WTC11 (cell line): ENCODE measurements at places on chromosomes 13 and 19. TPM values are rescaled to one million over a fixed set of nuclear protein-coding genes. Genes with fewer than 3 reads are reported as not detected.

Gene ZNF28
- 25.7 to 26.7 TPM (median 26.1 TPM) in 3 replicates for total RNA-seq

Gene TUBB4A
- total RNA-seq: 18.5 to 33.1 TPM (median 30.2 TPM) in 3 replicates

Gene PDE4C
- total RNA-seq: 3.0 to 5.7 TPM (median 3.8 TPM) in 3 replicates

Gene CCDC70
- not detected in 3 replicates for total RNA-seq

DNA sequence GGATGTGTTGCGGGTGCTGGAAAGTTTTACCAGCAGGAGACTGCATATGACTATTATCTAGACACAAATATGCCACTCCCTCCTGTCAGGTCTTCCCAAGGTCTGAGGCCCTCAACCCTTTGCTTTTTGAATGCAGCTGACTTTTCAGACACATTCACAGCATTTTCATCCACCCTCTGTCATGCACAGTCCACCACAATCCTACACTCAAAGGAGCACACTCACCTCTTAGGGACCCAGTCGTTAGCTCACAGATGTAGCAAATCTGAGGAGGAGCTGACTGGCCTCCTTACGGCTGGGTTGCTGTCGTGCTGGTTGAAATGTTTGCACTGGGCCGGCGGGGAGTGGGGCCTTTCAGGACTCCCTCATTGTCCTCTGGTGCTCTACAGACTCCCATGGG is 479.4 kb downstream of the IRS2 start:
- H3K4me1 ChIP-seq: no peaks in the 10 kb centered on the region
- no peak for DNase-seq
- no peak overlapping the region for H3K4me3 ChIP-seq
- no peaks in the 10 kb centered on the region for H3K27me3 ChIP-seq
- no peaks in the 10 kb centered on the region; the same call in 1 of the 2 replicates for H3K36me3 ChIP-seq

DNA sequence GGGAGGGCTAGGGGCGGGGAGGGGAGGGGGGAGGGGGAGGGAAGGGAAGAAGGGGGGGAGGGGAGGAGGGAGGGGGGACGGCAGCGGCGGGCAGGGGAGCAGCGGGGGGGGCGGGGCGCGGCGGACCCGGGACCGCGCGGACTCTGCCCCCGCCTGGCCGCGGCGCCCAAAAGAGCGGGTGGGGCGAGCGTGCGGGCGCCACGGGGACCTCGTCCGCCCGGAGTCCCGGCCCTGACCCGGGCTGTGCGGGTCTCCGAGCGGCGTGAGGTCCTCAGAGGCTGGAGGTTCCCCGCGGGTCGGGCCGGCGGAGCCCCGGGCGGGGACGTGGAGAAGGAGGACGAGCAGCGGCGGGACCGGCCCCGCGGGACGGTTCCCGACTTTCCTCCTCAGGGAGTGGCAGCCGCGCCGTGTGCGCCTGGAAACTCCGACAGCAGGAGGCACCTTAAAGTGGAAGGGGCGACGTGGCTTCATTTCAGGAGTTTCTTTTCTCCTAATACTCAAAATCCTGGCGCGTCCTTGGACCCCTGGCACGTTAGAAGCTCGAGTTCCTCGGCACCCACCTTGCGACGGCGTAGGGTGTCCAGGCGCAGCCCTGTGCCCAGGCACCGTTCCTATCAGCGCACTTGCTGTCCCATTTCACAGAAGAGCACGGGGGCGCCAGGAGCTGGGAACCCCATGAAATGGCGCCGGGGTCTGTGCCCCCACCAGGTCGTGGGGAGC is 518 bp upstream of the PLPP2 start:
- H3K4me1 ChIP-seq: peaks cover 50% of the 10 kb centered on the region
- DNase-seq: peak; percentile 54
- H3K36me3 ChIP-seq: peaks cover 8% of the 10 kb centered on the region

GRCh38 chr19:33698576-33699435 is 77.1 kb downstream of the CHST8 start:
- H3K27me3 ChIP-seq: no peaks in the 10 kb centered on the region
- no peaks in the 10 kb centered on the region for H3K36me3 ChIP-seq
- no peak overlapping the region for H3K27ac ChIP-seq
- DNase-seq: no peak
- no peak overlapping the region for H3K4me3 ChIP-seq

- H3K27ac ChIP-seq: no peak overlapping the region
- peak overlapping the region; percentile 54 for H3K4me3 ChIP-seq
- H3K4me1 ChIP-seq: peaks cover 29% of the 10 kb centered on the region
- peaks cover 61% of the 10 kb centered on the region for H3K27me3 ChIP-seq
These were observed 5.8 kb upstream of the ATP1A3 start for GRCh38 chr19:41999878-42000208.

GRCh38 chr13:37741536-37741935 is 128.0 kb downstream of the TRPC4 start:
- no peak overlapping the region for H3K27ac ChIP-seq
- no peaks in the 10 kb centered on the region for H3K27me3 ChIP-seq
- no peak overlapping the region for H3K4me3 ChIP-seq
- peaks cover 12% of the 10 kb centered on the region for H3K4me1 ChIP-seq

DNA sequence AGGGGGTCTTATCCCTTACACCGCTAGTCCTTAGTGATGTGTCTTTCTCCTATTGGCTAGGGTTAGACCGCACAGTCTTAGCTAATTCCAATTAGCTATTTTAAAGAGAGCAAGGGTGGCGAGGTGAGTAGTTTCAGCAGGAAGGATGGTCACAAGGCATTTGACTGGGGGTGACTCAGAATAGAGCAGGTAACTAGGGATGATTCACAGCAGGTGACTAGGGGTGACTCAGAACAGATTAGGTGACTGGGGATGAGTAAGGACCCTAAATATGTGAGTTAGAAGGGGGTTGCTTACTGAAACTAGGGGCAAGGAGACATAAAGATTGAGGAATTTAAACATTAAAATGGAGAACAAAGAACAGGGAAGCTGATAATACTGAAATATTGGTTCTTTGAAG is 64.3 kb downstream of the ZNF66 start:
- H3K36me3 ChIP-seq: peaks cover 79% of the 10 kb centered on the region
- no peaks in the 10 kb centered on the region for H3K4me1 ChIP-seq
- no peak overlapping the region for H3K27ac ChIP-seq
- H3K27me3 ChIP-seq: peaks cover 41% of the 10 kb centered on the region
- DNase-seq: no peak
